Astrocyte (in vitro differentiated cells and primary cell): ENCODE measurements at places on chromosomes 3 and 15. TPM values are rescaled to one million over a fixed set of nuclear protein-coding genes. Genes with fewer than 3 reads are reported as not detected.

- DNase-seq: peak; percentile 29
- H3K27me3 ChIP-seq: no peaks in the 10 kb centered on the region
- H3K27ac ChIP-seq: no peak overlapping the region
Observed at GRCh38 chr3:192802957-192803899, 75.9 kb upstream of the FGF12 start.

EIF1B gene
- total RNA-seq: 59.3 and 62.5 TPM in 2 replicates

PDIA3 gene
- 777 and 911 TPM in 2 replicates for total RNA-seq

UQCRC1 gene
- 190 and 199 TPM in 2 replicates for total RNA-seq

FOXL2 gene
- 3.7 and 4.5 TPM in 2 replicates for total RNA-seq

TMEM158 gene
- 11.5 and 14.1 TPM in 2 replicates for total RNA-seq

STAC gene
- 7.1 and 9.4 TPM in 2 replicates for total RNA-seq

- no peaks in the 10 kb centered on the region for H3K27me3 ChIP-seq
- no peaks in the 10 kb centered on the region for H3K36me3 ChIP-seq
- no peaks in the 10 kb centered on the region for H3K4me1 ChIP-seq
- no peak for DNase-seq
- no peak overlapping the region for H3K4me3 ChIP-seq
- H3K27ac ChIP-seq: no peak overlapping the region
Observed at GRCh38 chr15:42363942-42364341, 4.6 kb downstream of the CAPN3 start.

GRCh38 chr3:152243721-152244516, 24.8 kb upstream of the MBNL1 start:
- no peak for DNase-seq
- H3K27me3 ChIP-seq: no peaks in the 10 kb centered on the region
- no peak overlapping the region for H3K4me3 ChIP-seq

GRCh38 chr15:33860754-33861153, 107.5 kb upstream of the CHRM5 start:
- H3K4me3 ChIP-seq: no peak overlapping the region

- H3K27me3 ChIP-seq: no peaks in the 10 kb centered on the region
- H3K4me1 ChIP-seq: peaks cover 7% of the 10 kb centered on the region
- H3K36me3 ChIP-seq: no peaks in the 10 kb centered on the region
- no peak overlapping the region for H3K4me3 ChIP-seq
- H3K27ac ChIP-seq: no peak overlapping the region
- DNase-seq: no peak
Observed at GRCh38 chr3:89113344-89113743, 5.9 kb downstream of the EPHA3 start.

DNAH12 gene
- 0.23 and 0.36 TPM in 2 replicates for total RNA-seq

DNA sequence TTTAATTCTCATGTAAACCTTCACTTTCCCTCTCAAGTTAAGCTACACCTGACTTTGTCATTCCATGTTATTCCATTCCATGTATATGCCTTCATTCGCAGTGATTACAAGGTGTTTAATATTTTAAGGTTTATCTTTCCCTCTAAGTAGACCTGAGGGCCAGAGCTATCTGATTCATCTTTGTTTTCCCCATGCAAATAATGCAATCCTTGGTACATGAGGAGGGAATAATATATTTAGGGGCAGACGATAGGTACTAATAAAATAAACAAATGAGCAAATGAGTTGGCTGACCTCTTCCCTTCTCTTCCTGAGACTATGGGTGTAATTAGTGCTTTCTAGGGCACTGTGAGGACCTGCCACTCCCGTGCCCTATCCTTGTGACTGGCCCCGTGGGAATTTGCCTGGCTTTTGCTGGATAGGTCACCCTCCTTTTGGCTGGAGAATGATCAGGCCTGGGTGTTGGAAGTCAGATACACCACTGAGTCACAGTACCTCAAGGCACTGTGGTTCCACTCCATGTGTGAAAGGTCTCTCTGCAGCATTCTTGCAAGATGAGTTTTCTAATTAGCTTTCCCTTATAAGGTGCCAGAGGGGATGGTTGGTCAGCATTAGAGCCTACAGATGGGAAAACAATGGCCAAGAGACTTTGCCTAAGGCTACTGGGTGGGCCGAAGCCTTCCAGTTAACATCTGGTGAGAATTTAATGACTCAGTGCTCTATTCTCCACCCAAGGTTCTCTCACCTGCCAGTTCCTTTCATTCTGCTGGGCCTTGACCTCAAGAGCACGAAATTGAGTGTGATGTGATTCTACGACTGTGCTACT, 183.2 kb downstream of the P3H2 start:
- H3K36me3 ChIP-seq: no peaks in the 10 kb centered on the region
- H3K4me3 ChIP-seq: no peak overlapping the region

- no peaks in the 10 kb centered on the region for H3K36me3 ChIP-seq
- H3K27ac ChIP-seq: no peak overlapping the region
- peaks cover 9% of the 10 kb centered on the region for H3K4me1 ChIP-seq
Observed at GRCh38 chr15:45497261-45497660, 25.3 kb downstream of the SLC30A4 start.

- H3K27ac ChIP-seq: peak overlapping the region; percentile 9
- DNase-seq: peak; percentile 64
- no peak overlapping the region for H3K4me3 ChIP-seq
Observed at GRCh38 chr3:124409650-124410275, 320.5 kb upstream of the UMPS start.

GRCh38 chr3:158781849-158782248, 20.0 kb upstream of the MFSD1 start:
- H3K4me3 ChIP-seq: no peak overlapping the region
- H3K27me3 ChIP-seq: no peaks in the 10 kb centered on the region
- no peak overlapping the region for H3K27ac ChIP-seq
- no peaks in the 10 kb centered on the region for H3K36me3 ChIP-seq

RBP2 gene
- total RNA-seq: not detected in 2 replicates

KIF23 gene
- 8.1 and 11.8 TPM in 2 replicates for total RNA-seq

- no peak overlapping the region for H3K4me3 ChIP-seq
- no peak overlapping the region for H3K27ac ChIP-seq
Observed at GRCh38 chr15:81007428-81008064, 6.8 kb downstream of the TLNRD1 start.

- peak; percentile 42 for DNase-seq
- H3K4me1 ChIP-seq: peaks cover 12% of the 10 kb centered on the region
- no peaks in the 10 kb centered on the region for H3K27me3 ChIP-seq
- H3K27ac ChIP-seq: no peak overlapping the region
Observed at GRCh38 chr15:89003865-89004725, 84.2 kb upstream of the ABHD2 start.

GOLGB1 gene
- 76.6 and 80.9 TPM in 2 replicates for total RNA-seq

GRCh38 chr15:39156646-39157250, 424.1 kb upstream of the THBS1 start:
- no peaks in the 10 kb centered on the region for H3K36me3 ChIP-seq
- no peak overlapping the region for H3K4me3 ChIP-seq

DNA sequence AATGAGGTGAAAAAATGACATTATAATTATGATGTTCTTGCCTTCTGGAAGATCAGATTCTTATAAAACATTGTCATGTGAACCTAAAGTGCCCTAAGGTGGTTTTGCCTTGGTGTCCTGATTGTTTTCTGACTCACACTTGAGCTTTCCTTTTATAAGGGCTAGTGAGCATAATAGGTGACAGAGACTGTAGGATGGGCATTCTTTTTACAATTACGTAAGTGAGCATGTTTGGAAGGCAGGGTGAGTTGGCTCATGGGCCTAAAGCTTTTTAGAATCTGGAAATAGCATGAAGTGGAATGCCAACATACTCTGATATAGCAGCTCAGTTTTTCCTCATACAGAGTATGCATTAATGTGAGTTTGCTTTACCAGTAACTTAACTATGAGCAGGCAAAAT, 41.2 kb downstream of the CRYBG3 start:
- H3K36me3 ChIP-seq: no peaks in the 10 kb centered on the region
- H3K4me3 ChIP-seq: no peak overlapping the region
- no peaks in the 10 kb centered on the region for H3K27me3 ChIP-seq
- peak; percentile 57 for DNase-seq

GRCh38 chr3:178476886-178477285, 59.4 kb upstream of the KCNMB2 start:
- no peaks in the 10 kb centered on the region for H3K27me3 ChIP-seq
- H3K4me3 ChIP-seq: no peak overlapping the region
- DNase-seq: no peak
- H3K4me1 ChIP-seq: no peaks in the 10 kb centered on the region
- no peak overlapping the region for H3K27ac ChIP-seq

DNA sequence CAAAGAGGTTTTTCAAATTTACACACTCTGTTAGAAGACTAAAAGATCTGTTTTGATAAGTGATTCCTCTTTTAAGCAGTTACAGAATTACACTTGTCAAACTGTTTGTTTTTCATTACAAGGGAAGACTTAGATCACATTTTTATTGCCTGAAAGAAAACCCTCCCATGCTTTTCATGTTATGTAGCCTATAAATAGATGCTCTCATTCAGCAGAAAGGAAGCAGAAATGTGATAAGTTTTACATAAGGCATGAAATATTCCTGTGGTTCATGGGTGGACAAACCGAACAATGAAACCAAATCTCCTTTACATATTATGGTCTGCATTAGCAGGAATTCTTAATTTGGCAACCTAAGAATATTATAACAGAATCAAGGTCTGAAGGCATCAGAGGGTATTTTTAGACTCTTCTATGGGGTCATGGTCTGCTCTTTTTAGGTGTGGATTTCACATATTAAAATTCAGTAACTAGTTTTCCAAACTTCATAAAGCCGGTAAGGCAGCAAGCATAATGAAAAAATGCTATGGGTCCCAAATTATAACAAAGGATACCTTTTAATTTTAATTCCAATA, 37.3 kb upstream of the FXR1 start:
- H3K27ac ChIP-seq: no peak overlapping the region
- no peaks in the 10 kb centered on the region for H3K36me3 ChIP-seq
- DNase-seq: no peak
- no peak overlapping the region for H3K4me3 ChIP-seq
